ENCODE measurements at places on chromosomes 11 and 22.

DNA sequence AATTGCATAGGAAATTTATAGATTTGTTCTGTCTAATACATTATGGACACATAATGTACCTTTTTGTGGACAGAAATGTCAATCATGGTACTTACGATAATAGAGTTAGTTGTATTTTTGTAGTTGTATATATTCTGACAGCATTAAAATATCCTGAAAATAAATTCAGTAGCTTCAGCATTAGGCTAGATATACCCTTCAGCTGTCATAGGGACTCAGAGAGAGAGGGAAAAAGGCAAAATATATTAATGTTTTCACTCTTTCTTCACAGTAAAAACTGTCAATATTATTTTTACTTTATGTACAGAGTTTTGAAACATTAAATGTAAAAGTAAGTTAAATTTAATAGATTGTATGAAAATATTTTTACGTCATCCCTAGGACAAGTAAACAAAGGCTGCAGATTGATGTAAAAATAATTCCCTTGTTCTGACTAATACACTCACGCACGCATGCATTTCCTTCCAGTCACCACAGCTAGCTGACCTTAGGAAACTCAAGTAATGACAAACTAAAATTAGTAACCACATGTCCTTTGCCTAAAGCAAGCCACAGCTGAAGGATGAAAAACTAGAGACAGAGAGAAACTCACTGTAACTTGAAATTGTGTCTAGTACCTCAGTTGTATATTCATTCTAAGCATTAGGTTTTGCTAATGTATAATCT lies 104.7 kb upstream of the CARD18 start:
- DNase-seq, result no peak

GRCh38 chr11:75400146-75400865 lies 988 bp downstream of the RPS3 start:
- no peak for DNase-seq

DNA sequence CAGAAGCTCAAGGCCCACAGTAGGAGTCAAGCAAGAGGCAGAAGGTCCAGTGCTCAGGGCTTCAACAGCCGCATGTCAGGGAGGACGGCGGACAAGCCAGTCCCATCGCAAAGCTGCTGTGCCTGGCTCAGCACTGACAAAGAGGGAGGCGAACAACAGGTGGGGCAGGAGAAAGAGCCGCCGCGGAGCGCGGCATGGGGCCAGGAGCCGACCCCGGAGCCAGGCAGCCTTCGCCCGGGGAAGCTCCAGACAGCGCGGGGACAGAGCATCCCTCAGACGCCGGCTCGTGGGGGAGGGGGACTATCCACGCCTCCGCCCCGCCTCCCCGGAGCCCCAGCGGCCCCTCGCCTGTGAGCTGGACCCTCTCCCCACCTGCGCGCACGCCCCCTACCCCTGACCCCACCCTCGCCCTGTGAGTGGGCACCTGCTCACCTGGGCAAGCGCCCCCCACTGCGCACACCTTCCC lies 369 bp downstream of the DHCR7 start:
- DNase-seq, result no peak

- no peak for DNase-seq
These were observed 238.7 kb downstream of the FAM181B start for GRCh38 chr11:82494988-82495432.

- no peak for DNase-seq
These were observed 810.7 kb downstream of the TBC1D22A start for GRCh38 chr22:47573141-47573540.

GRCh38 chr11:13463779-13464290 lies 813 bp upstream of the BTBD10 start:
- no peak for DNase-seq

GRCh38 chr11:2827256-2827655 lies 58.3 kb downstream of the CDKN1C start:
- no peak for DNase-seq

DNA sequence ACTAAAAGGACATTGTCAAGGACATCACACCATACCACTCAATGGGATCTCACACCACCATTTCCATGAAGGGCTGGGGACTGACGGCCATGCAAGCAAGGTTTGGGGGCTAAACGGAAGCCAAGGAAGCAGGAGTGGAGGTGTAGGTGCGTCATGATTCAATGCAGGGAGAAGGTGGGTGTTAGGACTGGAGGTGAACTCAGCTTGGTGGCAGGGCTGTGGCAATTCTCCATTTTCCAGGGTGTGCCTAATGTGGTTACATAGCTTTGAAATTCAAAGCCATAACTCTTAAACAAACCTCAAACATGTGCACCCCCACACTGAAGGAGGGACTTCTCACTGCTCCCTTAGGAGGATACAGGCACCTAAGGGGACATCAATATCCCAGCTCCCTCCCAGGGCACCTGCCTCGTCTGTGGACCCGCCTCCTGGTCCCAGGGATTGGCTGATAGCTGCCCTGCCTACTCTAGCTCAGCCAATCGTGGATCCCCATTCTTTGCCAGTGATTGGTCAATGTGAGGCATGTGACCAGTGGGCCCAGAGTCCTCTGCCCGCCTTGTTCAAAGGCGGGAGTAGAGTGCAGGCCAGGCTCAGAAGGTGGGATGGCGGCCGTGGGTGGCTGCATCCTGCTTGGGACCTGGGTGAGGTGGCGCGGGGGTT lies 64.6 kb downstream of the CTTN start:
- no peak for DNase-seq

- no peak for DNase-seq
These were observed 1517.0 kb downstream of the TBC1D22A start for GRCh38 chr22:48279461-48279756.

DNA sequence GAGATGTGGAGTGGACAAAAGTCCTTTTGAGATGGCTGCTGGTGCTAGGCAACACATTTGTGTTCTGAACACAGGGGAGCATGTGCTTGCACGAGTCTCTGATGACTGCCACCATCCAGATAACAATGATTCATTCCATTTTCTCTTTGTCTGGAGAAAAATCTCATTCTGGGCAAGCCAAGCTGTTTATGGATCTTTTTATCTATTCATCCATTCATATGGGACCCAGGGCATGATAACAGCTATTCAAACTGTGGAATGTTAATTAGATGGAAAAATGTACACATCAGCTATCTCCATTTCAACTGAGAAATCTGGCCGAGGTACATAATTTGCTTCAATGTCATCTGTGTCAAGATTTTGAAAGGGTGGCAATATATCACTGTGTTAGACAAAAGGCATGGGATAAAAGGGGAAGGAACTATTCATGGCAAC lies 117.5 kb upstream of the ZBED5 start:
- no peak for DNase-seq

DNA sequence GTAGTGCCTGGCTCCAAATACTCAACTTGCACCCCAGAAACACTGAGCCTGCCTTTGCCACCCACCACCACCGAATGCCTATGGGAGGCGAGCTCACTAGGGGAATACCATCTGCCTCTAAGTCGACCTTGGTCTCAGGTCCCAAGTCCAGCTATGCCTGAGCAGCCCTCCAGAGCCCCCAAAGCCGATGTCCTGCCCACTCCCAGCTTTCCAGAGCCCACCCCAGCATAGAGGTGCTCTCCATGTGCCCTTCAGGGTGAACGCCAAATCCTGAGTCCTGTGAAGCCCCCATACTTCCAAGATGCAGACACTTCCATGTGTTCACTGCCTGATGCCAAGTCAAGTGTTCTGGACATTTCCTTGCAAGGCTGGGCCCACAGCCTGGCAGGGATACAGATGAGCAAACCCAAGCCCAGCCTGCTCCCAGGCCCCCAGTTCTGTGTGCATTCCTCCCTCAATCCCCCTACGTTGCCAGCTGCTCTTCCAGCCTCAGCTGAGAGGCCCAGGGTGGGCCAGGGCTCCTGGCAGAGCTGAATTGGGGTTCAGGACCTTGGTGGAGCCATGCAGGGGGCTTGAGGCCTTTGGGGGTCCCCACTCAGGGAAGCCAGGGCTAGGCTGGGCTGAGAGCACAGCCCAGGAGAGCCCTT lies 2.6 kb upstream of the KMT5B start:
- DNase-seq, result no peak

DNA sequence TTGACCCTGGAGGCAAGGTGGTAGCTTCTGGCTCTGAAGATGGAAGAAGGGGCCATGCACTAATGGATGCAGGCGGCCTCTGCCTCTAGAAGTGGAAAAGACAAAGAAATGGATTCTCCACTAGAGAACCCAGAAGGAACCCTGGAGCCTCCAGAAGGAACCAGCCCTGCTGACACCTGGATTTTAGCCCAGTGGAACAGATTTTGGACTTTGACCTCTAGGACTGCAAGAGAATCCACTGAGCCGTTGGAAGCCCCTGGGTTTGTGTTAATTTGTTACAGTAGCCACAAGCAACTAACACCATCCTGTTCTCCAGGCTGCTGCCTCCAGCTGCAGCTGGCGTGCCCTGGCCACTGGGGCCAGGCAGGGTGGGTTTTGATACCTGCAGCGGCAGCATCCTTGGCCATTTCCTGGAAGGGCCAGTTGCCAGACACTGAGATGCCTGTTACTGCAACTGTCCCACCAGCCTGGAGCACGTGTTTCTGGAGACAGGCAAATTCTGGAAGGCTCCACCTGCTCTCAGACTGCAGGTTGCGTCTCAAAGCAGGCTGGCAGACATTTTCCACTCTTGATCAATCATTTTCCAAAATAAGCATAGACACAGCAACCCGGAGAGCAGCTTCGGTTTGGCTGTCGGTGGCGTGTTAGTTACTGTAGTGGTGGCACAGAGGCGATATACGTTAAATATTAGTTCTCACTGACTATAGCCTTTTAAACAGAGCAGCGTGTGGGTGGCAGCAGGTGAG lies 76.8 kb upstream of the PARVG start:
- no peak for DNase-seq

- no peak for DNase-seq
These were observed 20.3 kb downstream of the MMP20 start for GRCh38 chr11:102604875-102605274.

DNA sequence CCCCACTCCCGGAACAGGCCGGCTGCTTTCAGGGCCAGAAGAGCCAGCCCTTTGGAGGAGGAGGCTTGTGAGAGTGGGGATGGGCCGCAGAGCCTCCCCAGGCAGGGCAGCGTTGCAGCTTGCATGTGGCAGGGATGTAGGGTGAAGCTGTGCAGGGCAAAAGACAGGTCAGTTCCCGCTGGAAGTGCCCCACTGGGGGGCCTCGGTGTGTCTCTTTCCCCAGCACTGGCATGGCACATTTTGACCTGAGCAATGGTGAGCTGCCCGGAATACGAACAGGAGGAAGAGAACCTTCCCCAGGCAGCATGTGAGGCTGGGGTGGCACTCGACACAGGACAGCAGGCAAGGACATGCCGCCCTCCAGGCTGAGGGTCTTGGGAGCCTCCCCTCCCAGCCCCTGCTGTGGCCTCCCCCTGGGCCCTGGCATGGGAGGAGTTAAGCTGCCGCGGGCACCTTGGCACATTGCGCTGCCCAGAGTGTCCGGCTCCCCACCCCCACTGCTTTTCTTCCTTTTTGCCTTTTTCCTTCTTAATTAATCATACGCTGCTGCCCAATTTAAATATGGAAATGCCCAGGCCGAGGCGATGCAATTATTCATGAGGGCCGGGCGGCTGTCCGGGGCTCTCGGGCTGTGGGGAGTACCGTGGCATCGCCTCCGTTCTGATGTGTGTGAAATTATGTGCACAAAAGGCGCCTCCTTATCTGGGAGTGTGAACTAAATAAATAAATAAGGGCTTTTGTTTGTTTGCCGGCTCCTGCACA lies 76.0 kb upstream of the WNT7B start:
- no peak for DNase-seq

DNA sequence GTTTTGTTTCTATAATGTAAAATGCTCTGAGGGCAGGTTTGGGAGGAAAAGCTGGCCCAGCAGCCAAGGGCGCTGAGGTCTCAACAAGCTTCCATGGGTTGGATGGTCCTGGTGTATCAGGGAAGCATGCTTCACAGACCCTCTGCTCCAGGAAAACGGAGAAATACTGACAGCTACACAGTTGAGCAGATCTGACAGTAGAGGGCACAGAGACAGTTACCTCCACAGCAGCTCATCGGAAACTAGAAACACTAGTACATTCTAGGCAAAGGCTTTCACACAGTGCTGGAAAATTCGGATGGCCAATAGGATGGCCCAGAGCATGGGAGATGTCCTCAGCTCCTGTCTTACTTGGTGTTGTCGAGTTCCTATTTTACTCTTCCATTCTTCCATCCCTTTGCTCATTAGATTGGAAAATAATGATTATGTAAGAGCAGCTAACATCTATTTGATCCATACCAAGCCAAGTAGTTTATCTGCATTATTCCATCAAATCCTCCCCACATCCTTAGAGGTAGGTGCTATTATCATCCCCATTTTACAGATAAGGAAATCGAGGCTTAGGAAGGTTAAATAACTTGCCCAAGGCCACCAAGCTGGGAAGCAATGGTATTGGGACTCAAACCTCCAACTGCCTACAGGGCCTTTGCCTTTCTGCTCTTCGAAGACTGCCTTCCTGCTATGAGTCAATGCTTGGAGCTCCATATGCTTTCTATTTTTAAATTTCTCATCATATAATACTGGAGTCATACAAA lies 28.3 kb downstream of the LMO2 start:
- DNase-seq, result no peak

DNA sequence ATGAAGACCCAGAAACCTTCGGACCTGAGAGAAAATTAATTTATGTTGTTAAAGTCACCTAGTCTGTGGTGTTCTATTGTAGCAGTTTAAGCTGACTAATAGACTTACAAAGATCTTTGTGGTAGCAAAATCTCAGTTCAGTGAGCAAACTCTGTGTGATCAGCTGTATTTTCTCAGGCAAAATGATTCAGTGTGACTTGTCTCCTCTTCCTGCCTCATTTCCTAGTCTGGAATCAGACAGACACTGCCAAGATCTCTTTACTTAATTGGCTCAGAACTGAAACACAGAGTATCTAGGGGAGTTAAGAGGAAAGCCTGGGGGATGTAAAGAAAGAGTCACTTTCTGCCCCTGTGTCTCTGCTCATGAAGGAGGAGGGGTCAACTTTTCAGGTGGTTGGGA lies 564.7 kb downstream of the KCNA4 start:
- DNase-seq, result no peak

DNA sequence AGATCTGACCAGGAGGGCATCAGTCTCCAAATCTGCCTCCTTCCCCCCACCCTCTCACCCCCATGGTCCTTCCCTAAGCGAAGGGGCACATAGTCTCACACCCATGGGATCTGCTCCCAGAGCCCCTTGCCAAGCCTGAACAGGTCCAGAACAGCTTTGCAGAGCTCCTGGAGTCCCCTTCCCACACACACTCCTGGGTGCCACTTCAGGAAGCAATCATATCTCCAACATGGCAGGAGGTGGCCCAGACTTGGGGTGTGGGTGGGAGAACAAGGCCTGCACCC lies 63.0 kb downstream of the MICAL3 start:
- DNase-seq, result no peak

DNA sequence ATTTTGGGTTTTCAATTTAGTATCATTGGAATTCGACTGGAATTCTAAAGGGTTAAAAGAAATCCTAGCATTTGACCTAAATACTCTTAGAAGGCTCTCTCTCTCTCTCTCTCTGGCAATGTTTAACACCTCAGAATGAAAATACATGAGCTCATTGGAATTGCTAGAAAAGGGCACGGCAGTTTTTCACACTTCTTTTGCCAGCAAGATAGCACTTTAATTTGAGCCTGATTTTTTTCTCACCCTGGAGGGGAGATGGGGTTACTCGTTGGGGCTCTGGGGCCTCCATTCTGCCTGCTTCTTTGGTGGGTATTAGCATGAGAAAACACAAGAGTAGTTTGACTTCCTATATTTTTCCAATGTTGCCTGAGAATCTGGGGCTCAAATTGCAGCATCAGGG lies 22.8 kb upstream of the CLMP start:
- DNase-seq, result no peak
